ENCODE measurements at places on chromosomes 3 and 15.

- ATAC-seq, result no peak
Measured at GRCh38 chr15:59838900-59839299, 149.8 kb upstream of the BNIP2 start.

DNA sequence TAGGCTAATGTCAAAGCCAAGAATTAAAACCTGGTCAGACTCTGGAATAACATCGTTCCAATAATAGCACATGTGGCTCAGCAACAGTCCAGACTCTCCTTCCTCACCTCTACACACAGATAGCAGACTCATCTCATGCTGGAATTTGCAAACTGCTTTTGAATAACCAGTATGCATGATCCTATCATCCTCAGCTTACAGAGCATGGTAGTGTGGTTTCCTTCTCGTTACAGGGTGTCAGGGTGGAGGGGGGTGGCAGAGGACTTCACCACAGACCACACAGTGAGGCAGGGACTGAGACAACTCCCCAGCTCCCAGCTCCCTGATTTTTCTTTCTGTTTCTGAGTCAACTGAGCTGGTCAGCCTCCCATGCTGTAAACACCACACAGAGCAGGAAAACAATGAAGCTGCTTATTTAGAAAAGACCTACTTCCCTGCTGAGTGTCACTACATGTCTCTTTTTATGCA, 101.6 kb downstream of the RPL22L1 start:
- no peak for ATAC-seq

DNA sequence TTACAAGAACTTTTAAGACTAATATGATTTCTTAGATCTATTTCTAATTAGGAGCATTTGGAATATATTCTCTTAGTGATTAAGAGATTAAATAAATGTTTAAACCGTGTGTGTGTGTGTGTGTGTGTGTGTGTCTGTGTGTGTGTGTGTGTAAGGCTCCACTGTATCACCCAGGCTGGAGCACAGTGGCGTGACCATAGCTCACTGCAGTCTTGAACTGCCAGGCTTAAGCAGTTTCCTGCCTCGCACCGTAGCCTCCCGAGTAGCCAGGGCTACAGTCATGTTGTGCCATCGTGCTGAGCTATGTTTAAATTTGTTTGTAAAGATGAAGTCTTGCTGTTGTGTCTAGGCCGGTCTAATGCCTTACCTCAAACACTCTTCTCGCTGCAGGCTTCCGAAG, 109.4 kb downstream of the KLHL25 start:
- no peak for ATAC-seq

- no peak for ATAC-seq
Measured at GRCh38 chr3:45984331-45985312, 11.0 kb downstream of the FYCO1 start.

GRCh38 chr3:112496366-112497067, 2.8 kb downstream of the BTLA start:
- ATAC-seq, result no peak

Data from activated CD4-positive, CD25-positive, alpha-beta regulatory T cell treated with anti-CD3 and anti-CD28 coated beads, Interleukin-2, amount 50 U/mL, for 24 hours (primary cell).